Stimulated activated CD4-positive, alpha-beta T cell treated with anti-CD3 and anti-CD28 coated beads, Interleukin-1b, Interleukin-23, amount 100 ng/mL, for 1 hour (primary cell): ENCODE measurements at places on chromosomes 16 and 17.
A peak's percentile ranks its signal among the peaks of the same experiment; 100 is the strongest.

DNA sequence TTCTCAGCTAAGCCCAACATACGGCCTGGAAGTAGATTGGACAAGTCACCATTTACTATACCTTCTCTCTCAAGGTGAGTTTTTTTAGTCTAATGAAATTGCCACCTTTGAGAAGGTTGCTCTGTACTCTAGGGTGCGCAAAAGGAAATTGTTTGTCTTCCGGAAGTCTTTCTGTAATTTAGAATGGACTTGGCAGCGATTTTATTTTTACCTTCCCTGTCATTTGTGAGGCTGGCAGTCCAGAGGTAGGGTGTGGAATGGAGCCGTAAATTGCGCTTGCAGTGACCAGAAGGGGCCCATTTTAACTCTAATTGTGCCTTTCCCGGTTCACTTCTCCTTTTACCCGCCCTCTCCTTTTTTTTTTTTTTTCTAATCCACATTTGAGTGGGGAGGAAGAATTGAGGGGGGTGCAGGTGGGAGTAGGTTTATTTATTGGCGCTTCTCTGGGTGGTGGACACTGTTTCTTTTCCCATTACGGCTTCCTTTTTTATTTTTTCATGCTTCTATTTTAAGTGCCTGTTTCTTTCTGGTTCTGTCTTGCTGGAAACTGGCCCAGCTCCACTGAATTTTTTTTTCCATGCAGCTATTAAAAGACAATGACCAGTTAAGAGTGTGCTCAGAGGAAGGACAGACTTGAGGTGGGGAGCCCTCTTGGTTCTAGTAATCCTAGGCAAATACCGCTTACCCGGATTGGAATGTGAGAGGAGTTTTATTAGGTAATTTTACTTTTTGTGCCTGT is 89.7 kb upstream of the CLEC18A start:
- no peak for DNase-seq

DNA sequence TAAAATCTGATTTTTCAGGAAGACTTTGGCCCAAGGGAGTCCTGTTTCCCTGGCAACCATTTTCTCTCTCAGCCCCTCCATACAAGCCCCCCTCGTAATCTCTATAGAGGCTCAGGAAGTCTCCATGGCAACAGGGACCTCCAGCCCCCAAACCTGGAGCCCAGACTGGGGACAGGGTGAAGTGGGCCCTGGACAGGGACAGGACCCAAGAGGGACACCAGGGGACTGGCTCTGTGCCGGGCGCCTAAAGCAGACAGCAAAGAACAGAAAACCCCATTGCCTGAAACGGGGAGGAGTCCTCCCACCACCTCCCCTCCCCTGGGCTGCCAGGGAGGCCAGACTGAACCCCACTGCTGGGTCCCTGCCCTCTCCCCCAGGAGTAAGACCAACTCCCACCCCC is 40.6 kb downstream of the CPNE2 start:
- DNase-seq, result no peak

- no peak for DNase-seq
These were observed 16.5 kb upstream of the WDR45B start for GRCh38 chr17:82664701-82665182.

DNA sequence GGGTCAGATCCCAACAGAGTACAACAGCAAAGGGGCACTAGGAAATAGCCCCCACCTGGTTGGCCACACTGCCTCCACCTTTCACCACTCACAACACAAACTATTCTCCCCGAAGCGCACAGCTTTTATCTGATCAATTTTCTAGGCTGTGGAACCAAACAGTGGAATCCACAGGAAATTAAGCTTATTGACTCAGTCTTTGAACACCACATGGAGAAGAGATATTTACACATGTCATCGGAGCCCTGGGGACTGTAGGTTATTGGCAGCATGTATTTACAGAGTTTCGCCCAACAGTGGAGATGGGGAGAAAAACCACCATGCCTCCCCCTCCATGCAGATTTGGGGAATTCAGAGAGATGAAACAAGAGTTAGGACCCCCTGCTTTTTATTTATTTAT is 154.8 kb downstream of the XYLT1 start:
- no peak for DNase-seq

DNA sequence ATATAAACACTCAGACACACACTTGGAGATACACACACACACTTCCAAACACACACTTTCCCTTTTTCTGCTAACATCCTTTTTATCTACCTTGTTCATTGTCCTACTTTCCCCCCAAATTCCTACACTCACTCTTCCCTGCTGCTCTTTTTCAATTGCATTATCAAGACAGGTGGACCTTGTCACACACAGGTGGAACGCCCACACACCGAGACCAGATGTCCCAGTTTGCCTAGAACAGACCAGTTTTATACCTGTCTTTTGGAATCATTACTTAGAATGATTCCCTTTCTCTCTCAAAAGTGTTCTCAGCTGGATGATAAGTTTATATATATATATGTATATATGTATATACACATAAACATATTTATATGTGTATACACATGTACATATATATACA is 50.7 kb upstream of the ARHGAP44 start:
- DNase-seq, result no peak

- DNase-seq, result no peak
These were observed 1.4 kb upstream of the AOC3 start for GRCh38 chr17:42849451-42850181.

- peak; percentile 13 for DNase-seq
These were observed 86.4 kb downstream of the FOXL1 start for GRCh38 chr16:86664522-86665318.

DNA sequence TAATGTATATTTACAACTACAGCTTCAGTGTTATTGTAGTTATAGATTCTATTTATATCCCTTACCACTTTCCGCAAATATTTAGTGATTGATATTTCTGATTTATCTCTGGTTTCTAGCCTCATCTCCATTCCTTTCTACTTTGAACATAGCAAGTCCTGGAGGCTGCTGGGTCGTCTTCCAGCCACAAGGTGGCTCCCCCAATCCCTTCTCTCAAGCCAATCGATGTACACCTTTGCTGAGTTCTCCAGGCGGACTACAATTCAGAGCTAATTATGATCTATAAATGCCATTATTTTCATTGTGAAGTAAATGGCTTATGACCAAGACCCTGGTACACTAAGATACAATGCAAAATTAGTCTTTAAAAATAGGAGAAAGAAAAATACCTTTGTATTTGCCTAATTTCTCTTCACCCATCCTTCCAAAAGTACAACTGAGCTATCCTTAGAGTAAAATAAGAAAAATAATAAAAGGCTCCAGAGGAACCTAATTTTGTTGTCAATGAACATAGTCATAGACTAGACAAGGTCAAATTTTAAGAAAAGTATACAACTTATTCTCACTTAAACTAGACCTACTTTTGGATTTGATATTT is 122.1 kb downstream of the SKAP1 start:
- peak; percentile 19 for DNase-seq

DNA sequence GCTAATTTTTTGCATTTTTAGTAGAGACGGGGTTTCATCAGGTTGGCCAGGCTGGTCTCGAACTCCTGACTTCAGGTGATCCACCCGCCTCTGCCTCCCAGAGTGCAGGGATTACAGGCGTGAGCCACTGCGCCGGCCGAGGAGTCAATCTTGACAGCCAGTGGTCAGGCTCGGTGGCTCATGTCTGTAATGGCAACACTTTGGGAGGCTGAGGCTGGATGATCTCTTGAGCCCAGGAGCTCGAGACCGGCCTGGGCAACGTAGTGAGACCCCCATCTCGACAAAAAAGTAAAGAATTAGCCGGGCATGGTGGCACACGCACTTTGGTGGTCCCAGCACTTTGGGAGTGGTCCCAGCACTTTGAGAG is 608 bp upstream of the PGS1 start:
- DNase-seq, result no peak

DNA sequence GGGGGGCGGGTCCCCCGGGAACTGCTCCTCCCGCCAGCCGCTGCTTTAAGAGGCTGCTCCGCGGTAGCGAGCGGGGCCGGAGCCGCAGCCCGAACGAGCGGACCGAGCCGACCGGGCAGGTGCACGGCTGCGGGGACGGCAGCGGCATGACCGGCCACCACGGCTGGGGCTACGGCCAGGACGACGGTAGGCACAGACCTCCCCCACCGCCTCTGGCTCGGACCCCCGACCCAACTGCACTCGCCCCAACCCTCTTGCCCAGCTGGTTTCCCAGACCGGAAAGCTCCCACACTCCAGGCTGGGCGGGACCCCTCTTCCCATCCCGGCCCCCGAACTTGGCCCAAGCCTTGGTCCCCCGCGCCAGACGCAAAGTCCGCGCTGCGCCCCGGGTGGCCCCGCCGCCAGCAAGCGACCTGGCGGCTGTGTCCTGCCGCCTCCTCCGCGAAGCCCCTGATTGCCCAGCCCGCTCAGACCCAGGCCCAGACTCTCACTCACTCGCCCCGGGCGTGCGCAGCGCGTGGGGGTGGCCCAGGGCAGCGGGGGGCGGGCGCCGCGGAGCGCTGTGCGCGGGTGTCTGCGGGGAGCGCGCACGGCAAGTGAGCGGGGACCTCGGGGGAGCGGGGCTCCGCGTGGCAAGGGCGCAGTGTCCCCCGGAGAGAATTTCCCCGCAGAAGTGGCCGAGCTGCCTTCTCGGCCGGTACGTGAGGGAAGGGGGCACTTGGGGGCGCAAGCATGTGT is at the start of gene CA7:
Gene CA7, plus strand, starts transcription at position 73 of the 738 bp plus-strand sequence. Its CDS starts 74 bp downstream, at position 147.
- no peak for DNase-seq

- DNase-seq, result no peak
These were observed 1.1 kb upstream of the UBE2I start for GRCh38 chr16:1308036-1308976.

DNA sequence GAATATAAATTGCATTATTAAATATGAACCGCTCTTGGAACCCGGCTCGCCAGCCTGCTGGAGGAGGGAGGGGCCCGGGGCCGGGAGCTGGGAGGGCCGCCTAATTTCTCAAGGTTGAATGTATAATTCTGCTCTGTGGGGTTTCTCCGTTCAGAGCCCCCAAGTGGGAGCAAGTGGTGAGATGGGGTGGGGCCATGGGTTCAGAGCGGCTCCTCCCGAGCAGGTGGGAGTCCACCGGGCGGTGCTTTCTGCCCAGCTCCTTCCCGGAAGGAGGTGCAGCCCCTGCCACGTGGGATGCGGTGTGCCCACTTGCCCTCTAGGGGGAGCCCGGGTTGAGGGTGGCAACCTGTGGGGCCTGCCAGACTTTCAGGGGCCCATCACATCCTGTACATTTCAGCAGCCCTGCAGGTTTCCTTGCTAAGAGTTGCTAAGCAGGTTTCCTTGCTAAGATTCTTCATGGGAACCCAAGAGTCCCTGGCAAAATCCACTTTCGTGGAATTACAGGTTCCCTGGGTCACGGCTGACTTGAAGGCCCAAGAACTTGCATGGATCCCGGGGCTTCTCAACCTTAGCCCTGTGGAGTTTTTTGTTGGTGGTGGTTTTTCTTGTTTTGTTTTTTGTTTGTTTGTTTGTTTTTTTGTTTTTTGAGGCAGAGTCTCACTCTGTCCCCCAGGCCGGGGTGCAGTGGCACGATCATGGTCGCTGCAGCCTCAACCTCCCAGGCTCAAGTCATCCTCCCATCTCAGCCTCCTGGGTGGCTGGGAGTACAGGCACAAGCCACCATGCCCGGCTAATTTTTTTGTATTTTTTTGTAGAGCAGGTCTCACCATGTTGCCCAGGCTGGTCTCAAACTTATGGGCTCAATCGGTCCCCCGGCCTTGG is 196.7 kb upstream of the GSE1 start:
- peak; percentile 21 for DNase-seq

GRCh38 chr17:79670537-79671084 is 59.8 kb upstream of the RBFOX3 start:
- no peak for DNase-seq

GRCh38 chr16:50458667-50459495 is 89.3 kb upstream of the NKD1 start:
- no peak for DNase-seq

GRCh38 chr16:61579195-61579594 is 457.0 kb downstream of the CDH8 start:
- DNase-seq, result no peak

- no peak for DNase-seq
These were observed 17.4 kb downstream of the CSF3 start for GRCh38 chr17:40032322-40033320.

GRCh38 chr17:27968206-27968732 is 74.2 kb upstream of the NLK start:
- no peak for DNase-seq

GRCh38 chr17:55549140-55549539 is 37.9 kb upstream of the SMIM36 start:
- DNase-seq, result no peak

- no peak for DNase-seq
These were observed 4.7 kb downstream of the PRR29 start for GRCh38 chr17:64002658-64003525.

DNA sequence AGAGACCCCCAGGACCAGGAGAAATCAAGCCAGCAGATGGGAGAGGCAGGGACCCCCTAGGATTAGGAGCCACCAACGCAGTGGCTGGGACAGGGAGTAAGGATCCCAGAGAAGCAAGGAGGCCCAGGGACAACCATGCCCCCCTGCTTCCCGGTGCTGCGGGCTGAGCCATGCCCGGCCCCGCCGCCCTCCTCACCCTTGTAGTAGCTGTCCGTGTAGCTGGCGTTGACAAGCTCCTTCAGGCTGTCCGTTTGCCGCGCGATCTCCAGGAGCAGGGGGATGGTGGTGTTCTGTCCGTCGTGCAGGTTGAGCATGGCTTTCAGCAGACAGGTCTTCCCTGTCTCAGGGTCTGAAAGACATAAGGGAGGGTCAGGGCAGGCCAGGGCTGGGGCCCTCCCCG is 18.4 kb downstream of the TRPV1 start:
- no peak for DNase-seq

GRCh38 chr17:29640981-29641642 is 18.4 kb upstream of the CORO6 start:
- no peak for DNase-seq

GRCh38 chr16:149024-149660 is 3.3 kb upstream of the HBZ start:
- no peak for DNase-seq

DNA sequence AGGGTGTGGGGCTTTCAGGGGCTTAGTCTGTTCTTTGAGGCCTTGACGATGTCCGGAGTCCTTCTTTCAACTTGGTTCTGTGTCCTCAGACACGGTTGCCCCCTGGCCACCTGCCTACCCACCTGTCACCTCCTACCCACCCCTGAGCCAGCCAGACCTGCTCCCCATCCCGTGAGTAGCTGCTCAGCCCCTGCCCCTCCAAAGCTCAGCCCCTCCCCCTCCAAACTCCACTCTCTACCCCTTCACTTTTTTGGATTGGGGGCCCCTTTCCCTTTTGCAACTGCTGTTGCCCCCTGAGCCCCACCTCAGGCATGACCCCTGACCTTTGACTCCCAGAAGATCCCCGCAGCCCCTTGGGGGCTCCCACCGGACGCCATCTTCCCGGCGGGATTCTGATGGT is 1.2 kb downstream of the LAT start:
- DNase-seq, result no peak

DNA sequence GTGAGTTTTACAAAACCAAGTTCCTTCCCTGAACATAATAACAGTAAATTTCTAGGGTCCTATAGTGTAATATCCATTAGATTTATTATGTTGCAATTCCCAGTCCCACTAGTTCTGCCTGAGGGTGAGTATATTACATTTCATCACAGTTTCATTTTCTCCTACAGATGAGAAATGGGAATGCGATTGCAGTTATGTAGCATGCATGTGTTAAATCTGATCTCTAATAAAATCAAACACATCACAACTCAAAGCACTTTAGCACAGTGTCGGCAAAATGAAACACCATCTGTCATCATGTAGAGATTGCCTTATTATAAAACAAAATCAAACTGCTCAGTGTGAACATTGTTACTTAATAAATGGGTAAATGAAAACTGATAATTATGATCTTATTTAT is 180.5 kb upstream of the TOX3 start:
- DNase-seq, result no peak

- DNase-seq, result no peak
These were observed 2.2 kb upstream of the MPG start for GRCh38 chr16:75580-76501.

- no peak for DNase-seq
These were observed 166.5 kb downstream of the STX8 start for GRCh38 chr17:9408868-9409829.
